ENCODE measurements at places on chromosomes 12 and 14.

DNA sequence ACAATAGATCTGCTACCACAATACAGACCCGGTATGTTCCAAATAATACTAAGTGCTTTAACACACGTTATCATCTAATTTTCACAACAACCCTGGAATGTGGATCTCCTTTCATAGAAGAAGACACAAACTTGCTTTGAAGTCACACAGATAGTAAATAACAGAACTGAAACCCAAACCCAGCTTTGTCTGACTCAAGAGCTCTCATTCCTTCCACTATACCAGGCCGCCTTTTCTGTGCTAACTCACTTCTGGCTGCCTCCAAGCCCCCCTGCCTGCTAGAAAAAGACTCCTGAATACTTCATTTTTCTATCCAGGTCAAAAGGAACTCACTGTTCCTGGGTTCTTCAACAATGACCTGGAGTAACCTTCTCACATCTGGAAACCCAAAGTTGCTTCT is 37.8 kb downstream of the PRPF40B start:
- DNase-seq, result no peak

DNA sequence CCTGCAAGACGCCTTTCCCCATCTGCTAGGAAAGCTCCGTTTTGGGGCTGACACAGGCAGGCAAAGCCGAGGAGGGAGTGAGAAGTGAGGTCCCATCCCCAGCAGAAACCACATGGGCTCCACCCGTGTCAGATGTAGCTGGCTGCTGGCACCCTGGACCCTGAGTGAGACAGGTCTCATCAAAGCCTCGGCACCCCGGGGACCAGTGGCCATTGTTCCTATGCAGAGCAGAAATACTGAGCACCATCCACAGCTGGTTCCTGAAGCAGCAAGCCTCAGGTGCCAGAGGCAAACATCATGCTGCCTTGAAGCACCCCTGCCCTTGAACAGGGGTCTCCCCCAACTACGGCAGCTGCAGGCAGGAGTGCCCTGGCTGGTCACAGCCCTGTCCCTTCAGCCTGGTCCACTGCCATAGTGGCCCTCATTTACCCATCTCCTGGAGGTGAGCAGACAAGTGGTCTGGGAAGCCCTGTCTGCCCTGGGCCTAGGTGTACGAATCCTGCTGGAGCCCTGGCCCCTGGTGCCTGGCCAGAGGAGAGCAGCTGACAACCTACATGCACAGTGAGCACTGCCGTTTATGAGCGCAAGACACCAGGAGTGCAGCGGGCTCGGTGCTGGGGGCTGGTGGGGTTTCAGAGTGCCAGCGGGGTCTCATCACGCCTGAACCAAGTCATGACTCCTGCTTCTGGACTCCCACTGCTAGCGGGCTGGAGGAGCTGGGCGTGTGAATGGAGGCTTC is 289.8 kb upstream of the RTL1 start:
- DNase-seq, result no peak

DNA sequence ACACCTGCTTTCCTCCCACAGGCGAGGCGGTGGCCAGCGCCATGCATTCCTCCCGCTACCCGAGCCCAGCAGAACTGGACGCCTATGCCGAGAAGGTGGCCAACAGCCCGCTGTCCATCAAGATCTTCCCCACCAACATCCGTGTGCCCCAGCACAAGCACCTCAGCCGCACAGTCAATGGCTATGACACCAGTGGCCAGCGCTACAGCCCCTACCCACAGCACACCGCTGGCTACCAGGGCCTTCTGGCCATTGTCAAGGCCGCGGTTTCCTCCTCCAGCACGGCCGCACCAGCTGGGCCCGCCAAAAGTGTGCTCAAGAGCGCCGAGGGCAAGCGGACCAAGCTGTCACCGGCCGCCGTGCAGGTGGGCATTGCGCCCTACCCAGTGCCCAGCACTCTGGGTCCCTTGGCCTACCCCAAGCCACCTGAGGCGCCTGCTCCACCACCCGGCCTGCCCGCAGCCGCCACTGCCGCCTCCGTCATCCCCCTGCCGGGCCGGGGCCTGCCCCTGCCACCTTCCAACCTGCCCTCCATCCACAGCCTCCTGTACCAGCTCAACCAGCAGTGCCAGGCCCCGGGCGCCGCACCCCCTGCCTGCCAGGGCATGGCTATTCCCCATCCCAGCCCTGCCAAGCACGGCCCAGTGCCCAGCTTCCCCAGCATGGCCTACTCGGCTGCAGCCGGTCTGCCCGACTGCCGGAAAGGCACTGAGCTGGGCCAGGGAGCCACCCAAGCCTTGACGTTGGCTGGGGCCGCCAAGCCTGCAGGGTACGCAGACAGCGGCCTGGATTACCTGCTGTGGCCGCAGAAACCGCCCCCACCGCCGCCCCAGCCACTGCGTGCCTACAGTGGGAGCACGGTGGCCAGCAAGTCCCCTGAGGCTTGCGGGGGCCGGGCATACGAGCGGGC is 54.6 kb downstream of the FAM222A start:
- DNase-seq, result no peak

DNA sequence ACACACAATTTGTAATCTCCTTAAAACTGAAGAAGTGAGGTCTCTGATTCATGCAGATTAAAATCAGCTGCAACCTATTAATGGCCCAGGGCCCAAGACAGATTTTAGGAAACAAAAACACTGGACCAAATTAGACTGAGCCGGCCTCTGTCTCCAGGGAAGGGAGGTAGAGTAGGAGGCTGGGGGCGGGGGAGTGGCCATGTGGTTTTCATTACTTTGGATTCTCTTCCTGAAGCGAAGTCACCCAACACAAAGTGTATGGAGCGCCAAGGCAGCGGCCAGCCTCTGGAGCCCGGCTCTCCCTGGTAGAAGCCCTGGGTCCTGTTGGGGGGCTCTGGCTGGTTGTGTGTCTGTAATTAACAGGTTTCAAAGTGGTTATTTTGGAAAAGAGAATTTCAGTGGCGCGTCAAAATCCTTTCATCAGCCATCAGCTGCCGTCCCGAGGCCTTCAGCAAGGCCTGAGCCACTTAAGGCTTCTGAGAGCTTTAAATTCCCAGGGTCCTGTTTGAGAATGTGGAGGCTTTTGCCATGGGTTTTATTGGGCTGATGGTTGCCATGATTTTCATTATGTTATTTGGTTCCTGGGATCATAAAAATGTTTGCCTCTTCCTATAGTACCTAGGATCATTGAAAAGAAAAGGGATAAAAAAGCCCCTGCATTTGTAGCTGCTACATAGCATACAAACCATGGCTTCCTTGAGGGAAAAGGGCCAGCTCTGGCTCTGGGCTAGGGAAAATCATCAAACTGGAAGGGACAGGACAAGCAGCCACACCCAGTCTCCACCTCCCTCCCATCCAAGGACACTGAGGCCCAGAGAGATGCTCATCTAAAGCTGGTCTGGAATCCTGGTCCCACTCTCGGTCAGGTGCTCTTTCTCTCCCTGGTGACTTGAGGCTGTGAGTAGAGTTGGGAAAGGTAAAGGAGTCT is 282.4 kb downstream of the ZFP36L1 start:
- no peak for DNase-seq

GRCh38 chr14:23321572-23322547 is 603 bp downstream of the PABPN1 start:
- DNase-seq, result no peak

DNA sequence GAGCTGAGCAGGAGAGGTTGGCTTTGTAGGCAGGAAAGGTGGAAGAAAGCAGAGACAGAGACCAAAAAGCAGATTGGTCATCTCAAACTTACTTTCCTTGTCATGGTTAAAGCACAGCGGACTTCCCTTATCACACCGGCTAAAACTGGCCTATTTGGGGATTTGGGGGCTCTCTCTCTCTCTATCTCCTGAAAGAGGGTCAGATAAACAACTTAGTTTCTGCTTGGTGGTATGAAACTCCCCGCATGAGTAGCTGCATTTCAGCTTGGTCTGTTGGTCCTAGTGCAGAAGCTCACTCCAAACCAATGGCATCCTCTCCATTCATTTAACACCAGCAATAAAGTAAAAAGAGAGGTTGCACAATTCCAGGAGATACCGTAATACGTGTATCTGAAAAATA is 57.1 kb downstream of the TNFAIP2 start:
- no peak for DNase-seq

- no peak for DNase-seq
These were observed 158.5 kb upstream of the RTL1 start for GRCh38 chr14:101062065-101062450.

GRCh38 chr12:42070036-42070435 is 74.6 kb downstream of the GXYLT1 start:
- DNase-seq, result no peak

GRCh38 chr12:64253356-64253755 is 31.3 kb upstream of the KICS2 start:
- DNase-seq, result no peak

DNA sequence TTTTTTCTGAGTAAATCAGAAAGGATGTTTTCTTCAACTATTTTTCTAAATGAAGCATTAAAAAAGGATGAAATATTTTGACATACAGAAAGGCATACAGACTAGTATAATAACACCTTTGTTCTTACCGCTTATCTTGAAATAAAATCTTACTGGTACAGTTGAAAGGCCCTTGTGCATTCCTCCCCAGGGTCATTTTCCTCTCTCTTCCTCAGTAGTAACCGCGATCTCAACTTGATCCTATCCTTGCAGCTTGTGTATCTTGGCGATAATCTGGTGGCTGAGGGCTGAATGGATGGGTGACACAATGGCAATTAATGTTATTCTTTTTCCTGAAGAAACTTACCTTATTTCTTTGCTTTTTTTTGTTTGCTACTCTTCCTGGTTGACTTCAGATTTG is 18.5 kb downstream of the GAS2L3 start:
- no peak for DNase-seq

GRCh38 chr12:80316222-80316621 is 127.8 kb upstream of the PTPRQ start:
- DNase-seq, result no peak

DNA sequence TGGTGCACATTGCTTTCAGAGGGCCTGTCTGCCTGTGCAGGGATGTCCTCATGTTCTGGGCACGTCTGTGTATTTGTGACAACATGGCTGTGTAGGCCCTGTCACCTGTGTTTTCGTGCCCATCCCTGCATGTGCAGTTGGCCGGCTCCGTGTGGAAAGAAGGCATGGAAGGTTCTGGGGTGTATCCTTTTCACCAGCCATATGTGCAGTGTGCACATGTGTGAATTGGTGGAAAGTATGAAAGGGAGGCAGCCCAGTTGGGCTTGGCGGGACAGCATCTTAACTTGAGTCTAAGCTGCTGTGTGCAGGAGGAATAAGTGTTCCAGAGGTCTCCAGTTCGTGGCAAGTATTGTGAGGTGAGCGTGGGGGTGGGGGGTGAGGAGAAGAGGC is 669 bp downstream of the TSPAN11 start:
- no peak for DNase-seq

DNA sequence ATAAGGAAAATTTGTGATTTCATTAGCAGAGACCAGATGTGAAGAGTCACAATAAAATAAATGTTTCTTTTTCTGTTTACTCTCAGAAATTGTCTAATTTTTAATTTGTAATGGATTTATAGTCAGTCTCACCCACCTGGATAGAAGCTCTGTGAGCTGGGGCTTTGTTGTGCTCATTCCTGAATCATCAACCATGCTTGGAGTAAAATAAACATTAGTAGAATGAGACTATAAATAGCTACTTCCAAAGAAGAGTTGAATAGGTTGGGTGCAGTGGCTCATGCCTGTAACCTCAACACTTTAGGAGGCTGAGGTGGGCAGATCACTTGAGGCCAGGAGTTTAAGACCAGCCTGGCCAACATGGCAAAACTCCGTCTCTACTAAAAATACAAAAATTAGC is 185.3 kb upstream of the FBXO33 start:
- DNase-seq, result no peak

GRCh38 chr12:94190623-94191022 is 42.2 kb downstream of the PLXNC1 start:
- DNase-seq, result no peak

- no peak for DNase-seq
These were observed 295.7 kb downstream of the ADGRD1 start for GRCh38 chr12:131249246-131250027.

GRCh38 chr12:59357811-59358210 is 238.0 kb upstream of the SLC16A7 start:
- no peak for DNase-seq

GRCh38 chr12:53727310-53728041 is at the start of gene CALCOCO1:
Gene CALCOCO1, minus strand, starts transcription at chr12:53727452. Its CDS starts 2,210 bp downstream, at chr12:53725242.
- peak; percentile 96 for DNase-seq

GRCh38 chr12:96719660-96720362 is 187.2 kb upstream of the NEDD1 start:
- DNase-seq, result no peak

All from NCI-H1436 treated with DMSO at 0.1 percent for 48 hours (cell line).